ENCODE measurements at places on chromosomes 11 and 22. TPM values are rescaled to one million over a fixed set of nuclear protein-coding genes. Genes with fewer than 3 reads are reported as not detected.
A peak's percentile ranks its signal among the peaks of the same experiment; 100 is the strongest.

- ATAC-seq, result no peak
Measured at GRCh38 chr22:36738416-36739020, 35.0 kb upstream of the CACNG2 start.

- peak; percentile 13 for ATAC-seq
Measured at GRCh38 chr11:104926771-104927611, 28.7 kb upstream of the CASP12 start.

LINC01488 gene
- 0.14 TPM for total RNA-seq

DMC1 gene
- 7.4 TPM for total RNA-seq

OPCML gene
- 2.1 TPM for total RNA-seq

DNA sequence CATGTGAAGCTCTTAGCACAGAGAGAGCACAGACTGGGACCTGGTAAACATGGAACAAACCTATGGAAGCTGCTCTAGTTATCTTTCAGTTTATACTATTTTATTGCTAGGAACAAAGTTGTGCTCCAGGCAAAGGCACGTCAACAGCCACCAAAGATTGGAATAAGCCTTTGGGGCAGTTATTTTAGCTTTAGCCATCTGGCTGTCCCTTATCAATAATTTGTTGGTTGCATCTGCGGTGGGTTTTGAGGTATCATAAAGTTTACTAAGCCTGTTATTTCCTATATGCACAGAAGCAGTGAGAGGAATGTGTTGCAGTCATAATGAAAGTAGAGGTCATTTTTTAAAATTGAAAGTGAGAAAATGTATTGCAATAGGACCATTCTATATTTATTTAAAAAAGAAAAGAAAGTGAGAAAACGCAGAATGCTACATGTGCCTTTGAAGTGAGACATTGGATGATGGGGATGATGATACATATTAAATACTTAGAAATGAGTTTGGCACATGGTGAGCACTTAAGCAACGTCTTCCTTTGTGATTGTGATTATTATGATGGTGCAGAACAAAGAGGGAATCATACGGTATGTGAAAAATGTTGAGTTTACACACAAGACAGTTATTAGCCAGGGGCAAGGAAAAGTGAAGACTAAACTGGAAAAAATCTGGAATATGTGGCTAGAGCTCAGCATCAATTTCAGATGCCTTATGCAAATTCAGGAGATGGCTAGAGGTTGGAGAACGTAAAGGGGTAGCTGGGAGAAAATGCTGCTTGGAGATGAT, 58.3 kb downstream of the PRR5L start:
- ATAC-seq, result no peak

- no peak for ATAC-seq
Measured at GRCh38 chr22:44729391-44730021, 22.9 kb upstream of the ARHGAP8 start.

STK33 gene
- total RNA-seq, result 70.2 TPM
